ENCODE measurements at places on chromosomes 16 and 17.

DNA sequence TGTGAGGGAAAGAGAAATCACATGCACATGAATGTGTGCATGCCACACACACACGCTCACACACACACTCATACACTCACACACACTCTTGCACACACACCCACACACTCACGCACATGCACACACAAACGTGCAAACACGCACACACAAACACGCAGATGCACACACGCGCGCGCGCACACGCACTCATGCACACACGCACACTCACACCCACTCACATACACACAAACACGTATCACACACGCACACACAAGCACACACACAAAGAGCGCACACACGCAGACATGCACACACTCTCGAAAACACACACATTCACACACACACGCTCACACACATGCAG, 72.2 kb downstream of the GAS7 start:
- no peak for DNase-seq

- no peak for DNase-seq
These were observed 904.8 kb downstream of the CDH8 start for GRCh38 chr16:61131447-61131846.

- no peak for DNase-seq
These were observed 36.2 kb downstream of the NDE1 start for GRCh38 chr16:15686287-15686686.

- DNase-seq = no peak
These were observed 618.7 kb downstream of the WWOX start for GRCh38 chr16:78718141-78718540.

DNA sequence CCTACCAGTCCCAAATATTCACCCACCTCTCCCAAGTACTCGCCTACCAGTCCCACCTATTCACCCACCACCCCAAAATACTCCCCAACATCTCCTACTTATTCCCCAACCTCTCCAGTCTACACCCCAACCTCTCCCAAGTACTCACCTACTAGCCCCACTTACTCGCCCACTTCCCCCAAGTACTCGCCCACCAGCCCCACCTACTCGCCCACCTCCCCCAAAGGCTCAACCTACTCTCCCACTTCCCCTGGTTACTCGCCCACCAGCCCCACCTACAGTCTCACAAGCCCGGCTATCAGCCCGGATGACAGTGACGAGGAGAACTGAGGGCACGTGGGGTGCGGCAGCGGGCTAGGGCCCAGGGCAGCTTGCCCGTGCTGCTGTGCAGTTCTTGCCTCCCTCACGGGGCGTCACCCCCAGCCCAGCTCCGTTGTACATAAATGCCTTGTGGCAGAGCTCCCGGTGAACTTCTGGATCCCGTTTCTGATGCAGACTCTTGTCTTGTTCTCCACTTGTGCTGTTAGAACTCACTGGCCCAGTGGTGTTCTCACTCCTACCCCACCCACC, 29.8 kb downstream of the POLR2A start:
- no peak for DNase-seq

DNA sequence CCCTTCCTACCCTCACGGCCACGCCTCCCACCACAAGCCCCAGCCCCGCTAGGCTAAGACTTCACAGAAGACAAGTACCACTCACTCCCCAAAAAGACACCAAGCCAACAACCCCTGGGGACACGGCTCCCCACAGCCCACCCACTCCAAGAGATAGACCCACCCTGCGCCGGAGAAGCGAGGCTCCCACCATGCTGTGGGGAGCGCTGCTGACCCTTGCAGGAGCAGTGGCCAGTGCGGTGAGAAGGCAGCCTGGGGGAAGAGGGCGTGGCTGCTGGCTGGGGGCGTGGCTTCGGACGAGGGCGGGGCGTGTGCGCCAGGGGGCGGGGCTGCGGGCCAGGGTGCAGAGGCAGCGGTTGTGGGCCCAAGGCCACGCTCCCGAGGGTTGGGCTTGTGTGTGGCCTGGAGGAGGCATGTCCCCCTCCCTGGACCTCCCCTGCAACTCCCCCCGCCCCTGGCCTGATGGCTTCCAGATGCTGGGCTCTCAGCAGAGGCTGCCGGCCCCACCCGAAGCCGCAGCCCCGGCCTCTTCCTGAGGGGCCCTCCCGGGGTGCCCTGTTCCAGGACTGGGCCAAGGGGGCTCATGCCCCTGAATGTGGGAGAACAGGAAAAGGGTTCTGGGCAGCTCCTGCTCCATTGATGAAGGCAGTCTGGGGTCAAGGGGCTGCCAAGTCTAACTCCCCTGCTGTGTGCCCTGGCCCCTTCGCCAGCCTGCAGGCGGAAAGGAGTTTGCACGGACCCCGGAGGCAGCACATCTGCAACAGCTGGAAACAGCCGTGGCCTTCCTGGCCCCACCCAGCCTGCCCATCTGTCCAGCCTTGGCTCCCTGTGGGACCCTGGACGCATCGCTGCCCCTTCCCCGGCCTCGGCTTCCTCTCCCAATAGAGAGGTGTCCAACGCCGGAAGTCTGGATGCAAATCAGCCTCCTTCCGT, 9.1 kb downstream of the TFAP4 start:
- peak; percentile 45 for DNase-seq

GRCh38 chr16:5032748-5033167, 977 bp downstream of the NAGPA start:
- no peak for DNase-seq

GRCh38 chr16:53518550-53519416, 15.8 kb upstream of the AKTIP start:
- DNase-seq = no peak

DNA sequence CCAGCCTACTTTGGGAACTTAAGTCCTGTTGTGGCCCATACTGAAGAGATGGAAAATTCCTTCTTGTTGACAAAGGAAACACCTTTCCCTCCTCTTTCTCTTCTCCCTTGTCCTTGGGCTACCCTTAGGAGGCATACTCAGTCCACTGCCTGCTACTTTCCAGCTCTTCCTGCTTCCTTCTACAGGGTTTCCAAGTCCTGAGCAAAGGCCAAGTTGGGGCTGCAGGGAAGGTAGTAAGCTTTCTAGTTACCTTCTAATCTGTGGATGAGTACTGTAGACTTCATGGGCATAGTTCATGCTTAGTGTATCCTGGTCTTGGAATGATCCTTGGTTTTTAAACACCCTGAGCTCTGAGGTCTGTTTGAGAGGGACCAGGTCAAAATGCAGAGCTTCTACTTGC, 299.2 kb upstream of the MAF start:
- no peak for DNase-seq

- no peak for DNase-seq
These were observed 39.8 kb upstream of the ANKFN1 start for GRCh38 chr17:56113486-56113885.

- no peak for DNase-seq
These were observed 57.4 kb upstream of the MRTFB start for GRCh38 chr16:14013571-14014283.

Measured in hematopoietic multipotent progenitor cell treated with erythropoietin and hydrocortisone succinate and interleukin-3 and kit ligand, for 17 days (in vitro differentiated cells).